RCC 7860 (cell line): ENCODE measurements at places on chromosomes 12 and 14.

GRCh38 chr12:132009336-132009859 lies 59.7 kb downstream of the EP400 start:
- no peak for DNase-seq

- no peak for DNase-seq
Observed at GRCh38 chr12:19546611-19547162, 107.4 kb downstream of the AEBP2 start.

GRCh38 chr14:73239393-73240241 lies 2.3 kb downstream of the PAPLN start:
- DNase-seq, result no peak

GRCh38 chr12:1262011-1262410 lies 271.0 kb downstream of the ERC1 start:
- no peak for DNase-seq

GRCh38 chr14:50667684-50667995 lies 466 bp downstream of the SAV1 start:
- no peak for DNase-seq

DNA sequence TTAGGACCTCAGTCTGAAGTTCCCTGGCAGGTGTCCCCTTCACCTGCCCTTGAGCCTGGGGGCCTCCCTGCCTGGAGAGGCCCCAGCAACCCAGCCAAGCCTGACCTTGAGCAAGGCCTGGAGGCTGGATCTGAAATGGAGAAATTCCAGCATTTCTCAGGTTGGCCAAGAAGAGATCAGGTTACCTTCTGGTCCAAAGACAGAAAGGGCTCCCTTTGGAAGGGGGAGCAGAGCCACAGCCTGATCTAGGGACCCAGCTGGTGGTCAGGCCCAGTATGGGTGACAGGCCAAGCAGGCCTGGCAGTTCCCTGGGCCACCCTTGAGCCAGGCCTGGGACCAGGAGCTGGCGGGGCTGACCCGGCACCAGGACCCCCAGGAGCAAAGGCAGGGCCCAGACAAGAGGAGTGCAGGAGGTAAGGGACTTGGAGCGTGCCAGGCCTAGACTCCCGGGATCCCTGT lies 82.8 kb downstream of the TNFAIP2 start:
- DNase-seq, result no peak
